ENCODE measurements at places on chromosomes 5 and 9. TPM values are rescaled to one million over a fixed set of nuclear protein-coding genes. Genes with fewer than 3 reads are reported as not detected.

DNA sequence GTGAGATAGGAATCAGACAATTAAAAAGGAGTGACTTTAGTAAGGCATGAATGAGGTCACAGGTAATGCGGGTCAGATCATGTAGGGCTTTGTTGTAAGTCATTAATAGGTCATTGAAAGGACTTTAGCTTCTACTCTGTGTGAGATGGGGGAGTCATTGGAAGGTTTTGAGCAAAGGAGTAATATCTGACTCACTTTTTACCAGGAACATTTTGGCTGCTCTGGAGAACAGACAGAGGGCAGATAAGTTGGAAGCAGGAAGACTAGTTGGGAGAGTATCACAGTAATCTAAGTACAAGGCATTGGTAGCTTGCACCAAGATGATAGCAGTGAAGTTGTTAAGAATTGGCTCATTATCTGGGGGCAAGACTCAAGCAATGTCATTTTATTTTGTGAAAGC, 37.4 kb downstream of the KIF2A start:
- DNase-seq = no peak

DNA sequence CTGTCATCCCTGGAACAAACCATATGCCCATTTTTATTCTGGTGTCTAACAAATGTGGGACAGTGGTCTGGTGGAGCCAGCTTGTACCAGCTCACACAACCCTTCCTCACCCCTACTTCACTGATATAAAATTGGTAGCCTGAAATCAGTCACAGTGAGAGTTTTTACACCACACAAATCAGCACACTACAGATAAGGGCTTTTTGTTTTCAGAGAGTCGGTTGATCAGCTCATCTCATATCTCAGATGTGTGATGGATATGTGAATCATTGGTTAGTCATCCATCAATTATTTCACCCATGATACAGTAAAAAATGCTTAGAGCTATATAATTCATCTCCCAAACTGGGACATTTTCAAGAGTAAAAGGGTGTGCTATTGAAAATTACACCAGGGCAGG, 529.2 kb downstream of the EBF1 start:
- DNase-seq = no peak

GRCh38 chr5:67732921-67733320, 482.6 kb upstream of the PIK3R1 start:
- no peak for DNase-seq

DNA sequence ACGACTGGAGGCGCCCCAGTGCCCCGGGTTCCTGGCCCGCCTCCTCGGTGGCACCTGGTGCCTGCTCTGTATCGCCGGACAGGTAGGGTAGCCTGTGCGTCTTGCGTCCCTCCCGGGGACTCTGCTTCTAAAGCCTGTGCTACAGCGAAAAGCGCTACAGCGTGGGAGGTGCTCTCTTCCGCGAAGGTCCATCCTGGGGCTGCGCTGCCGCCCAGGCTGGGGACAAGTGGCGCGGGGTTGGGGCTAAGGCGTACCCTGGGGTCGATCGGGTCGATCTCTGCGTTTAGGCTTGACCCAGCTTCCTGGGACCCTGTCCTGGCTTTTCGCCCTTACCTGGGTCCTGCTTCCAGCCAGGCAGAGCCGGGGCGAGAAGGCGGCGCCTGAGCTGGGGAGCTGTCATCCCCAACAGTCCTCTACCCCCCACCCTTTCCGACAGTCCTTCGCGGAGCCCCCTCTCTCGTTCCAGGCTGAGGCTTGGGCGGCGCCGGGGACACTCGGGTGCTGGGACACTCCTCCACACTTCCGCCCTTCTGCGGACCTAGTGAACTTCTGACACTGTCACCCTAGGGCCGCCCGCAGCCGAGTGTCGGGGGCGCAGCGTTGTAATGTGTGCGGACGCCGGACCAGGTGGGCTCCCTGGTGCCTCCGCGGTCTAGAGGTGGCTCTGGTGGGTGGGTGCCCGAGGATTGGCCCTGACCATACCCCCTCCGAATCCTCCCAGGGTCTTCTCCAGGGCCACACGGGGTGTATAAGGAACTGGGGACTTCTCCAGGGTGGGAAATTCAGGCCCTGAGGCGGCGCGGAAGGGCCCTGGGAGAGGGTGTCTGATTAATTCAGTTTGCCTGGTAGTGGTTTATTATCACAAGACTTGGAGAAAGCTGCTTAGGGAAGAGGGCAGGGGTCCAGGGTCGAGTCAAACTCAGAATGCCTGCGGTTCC, 328.2 kb downstream of the SH3GL2 start:
- no peak for DNase-seq

DNA sequence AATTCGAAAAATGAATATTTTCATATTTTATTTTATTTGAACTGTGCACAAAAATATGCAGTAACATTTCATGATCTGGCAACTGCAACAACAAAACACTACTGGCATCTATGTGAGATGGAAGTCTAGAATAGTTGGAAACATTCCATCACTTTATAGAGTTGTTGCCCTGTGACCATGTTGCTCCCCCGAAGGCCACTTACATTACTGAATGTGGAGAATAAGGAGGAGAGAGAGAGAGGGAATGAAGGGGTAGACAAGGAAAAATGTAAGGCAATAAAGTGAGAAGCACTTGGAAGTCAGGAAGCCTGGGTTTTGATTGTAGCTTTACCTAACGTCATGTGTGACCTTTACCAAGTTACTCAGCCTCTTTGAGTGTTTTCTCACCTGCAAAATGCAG, 437.2 kb upstream of the EDIL3 start:
- DNase-seq = no peak

- DNase-seq = no peak
Observed at GRCh38 chr5:174118823-174119467, 73.4 kb downstream of the NSG2 start.

FGF1 gene
- 0.58 TPM for polyA plus RNA-seq

TRAF1 gene
- polyA plus RNA-seq = 5.3 TPM

GABRP gene
- polyA plus RNA-seq = 0.06 TPM

ADAMTSL1 gene
- 3.2 TPM for polyA plus RNA-seq

Data from urinary bladder (tissue), 4 donors.